NCI-H510A (cell line): ENCODE measurements at places on chromosomes 5 and 9.

- DNase-seq, result no peak
Observed at GRCh38 chr5:144183254-144183889, 12.7 kb downstream of the KCTD16 start.

GRCh38 chr5:148457183-148457620 lies 73.4 kb downstream of the FBXO38 start:
- DNase-seq, result no peak

DNA sequence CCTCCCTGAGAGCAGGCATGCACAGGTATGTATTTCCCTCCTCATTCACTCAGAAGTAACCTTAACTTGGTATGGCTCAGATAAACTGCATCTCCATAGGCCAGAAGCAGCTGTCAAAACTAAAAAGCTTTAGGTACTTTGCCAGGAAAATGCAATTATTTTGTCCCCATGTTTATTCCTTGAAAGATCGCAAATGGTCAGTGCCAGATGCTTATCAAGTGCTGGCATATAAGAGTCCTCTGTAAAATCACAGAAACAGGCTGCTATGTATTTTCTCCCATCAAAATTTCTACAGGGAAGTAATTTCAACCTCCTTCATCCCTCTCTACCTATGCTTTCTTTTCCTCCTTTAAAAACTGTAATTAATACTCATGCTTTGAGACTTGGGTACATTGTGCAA lies 12.7 kb downstream of the PCDHAC2 start:
- DNase-seq, result no peak

- DNase-seq, result no peak
Observed at GRCh38 chr9:126336736-126337325, 10.2 kb downstream of the MVB12B start.

GRCh38 chr9:125680445-125680844 lies 26.6 kb downstream of the MAPKAP1 start:
- no peak for DNase-seq

GRCh38 chr5:96565582-96566265 lies 96.5 kb upstream of the CAST start:
- DNase-seq, result no peak

GRCh38 chr5:82096249-82096648 lies 124.4 kb downstream of the ATG10 start:
- no peak for DNase-seq

DNA sequence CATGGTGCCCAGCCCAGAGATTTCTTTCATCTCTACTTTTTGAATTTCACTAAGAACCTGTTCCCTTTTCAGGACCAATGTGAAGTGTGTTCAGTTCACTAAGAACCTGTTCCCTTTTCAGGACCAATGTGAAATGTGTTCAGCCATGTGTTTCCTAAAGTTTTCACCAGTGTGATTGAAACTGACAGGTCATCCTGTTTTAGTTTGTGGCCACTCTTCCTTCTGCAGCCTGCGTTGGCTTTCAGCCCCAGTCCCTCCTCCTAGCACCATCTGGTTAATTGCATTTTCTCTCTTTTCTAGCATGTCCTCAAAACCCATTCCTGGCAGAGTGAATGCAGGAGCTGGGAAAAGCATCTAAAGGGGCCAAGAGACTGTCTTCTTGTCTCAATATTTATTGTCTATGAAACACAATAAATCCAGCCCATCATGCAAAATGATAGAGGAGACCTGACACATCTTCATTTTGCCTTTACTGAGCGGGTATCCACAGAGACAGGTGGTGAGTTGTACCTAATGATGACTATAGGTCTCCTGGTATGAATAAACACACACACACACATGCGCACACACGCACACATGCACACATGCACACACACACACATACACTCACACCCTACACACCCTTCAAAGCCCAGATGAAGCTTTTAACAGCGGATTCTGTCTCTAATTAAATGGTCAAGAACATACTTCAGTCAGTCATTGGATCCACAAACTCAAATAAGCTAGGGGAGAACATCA lies 6.1 kb upstream of the PANK3 start:
- DNase-seq, result no peak
